Activated naive CD4-positive, alpha-beta T cell treated with anti-CD3 and anti-CD28 coated beads for 36 hours (primary cell): ENCODE measurements at places on chromosomes 13 and 19.

DNA sequence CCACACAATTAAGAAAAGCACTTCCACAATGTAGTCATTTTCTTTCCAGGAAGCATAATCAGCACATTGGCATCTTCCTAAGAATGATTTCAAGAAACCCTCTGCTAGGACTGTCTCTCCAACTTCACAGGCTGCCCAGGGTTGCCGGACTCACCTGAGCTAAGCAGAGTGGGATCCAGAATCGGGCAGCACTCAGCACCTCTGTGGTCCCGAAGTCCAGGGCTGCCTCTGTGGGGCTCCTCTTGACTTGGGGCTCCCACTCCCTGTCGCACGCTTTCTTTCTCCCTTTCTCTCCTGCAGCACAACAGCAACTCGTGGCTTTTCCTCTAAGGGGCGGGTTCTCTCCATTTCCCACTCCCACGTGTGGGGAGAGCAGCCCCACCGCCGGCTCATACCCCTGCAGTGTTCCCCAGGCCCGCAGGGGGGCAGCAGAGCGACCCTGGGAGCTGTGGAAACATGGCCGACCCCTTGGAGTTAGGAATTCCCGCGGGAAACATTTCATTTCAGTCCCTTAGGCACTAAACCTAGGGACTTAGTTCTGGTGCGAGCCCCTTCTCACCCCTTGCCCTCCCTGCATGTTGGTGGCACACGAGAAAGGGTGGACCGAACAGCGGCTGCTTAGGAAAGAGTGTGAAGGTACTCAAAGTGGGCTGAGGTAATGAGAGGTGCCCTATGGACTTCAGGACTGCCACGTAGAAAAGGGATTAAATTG is at the start of gene TMEM272:
Gene TMEM272, minus strand, starts transcription at position 316 of the 712 bp plus-strand sequence. CDS start 6,647 bp downstream, outside the sequence.
- peak; percentile 63 for DNase-seq

- no peak for DNase-seq
Measured at GRCh38 chr13:51819544-51819943, 15.6 kb upstream of the DHRS12 start.

- peak; percentile 74 for DNase-seq
Measured at GRCh38 chr19:10421240-10422045, 1.1 kb downstream of the PDE4A start.

DNA sequence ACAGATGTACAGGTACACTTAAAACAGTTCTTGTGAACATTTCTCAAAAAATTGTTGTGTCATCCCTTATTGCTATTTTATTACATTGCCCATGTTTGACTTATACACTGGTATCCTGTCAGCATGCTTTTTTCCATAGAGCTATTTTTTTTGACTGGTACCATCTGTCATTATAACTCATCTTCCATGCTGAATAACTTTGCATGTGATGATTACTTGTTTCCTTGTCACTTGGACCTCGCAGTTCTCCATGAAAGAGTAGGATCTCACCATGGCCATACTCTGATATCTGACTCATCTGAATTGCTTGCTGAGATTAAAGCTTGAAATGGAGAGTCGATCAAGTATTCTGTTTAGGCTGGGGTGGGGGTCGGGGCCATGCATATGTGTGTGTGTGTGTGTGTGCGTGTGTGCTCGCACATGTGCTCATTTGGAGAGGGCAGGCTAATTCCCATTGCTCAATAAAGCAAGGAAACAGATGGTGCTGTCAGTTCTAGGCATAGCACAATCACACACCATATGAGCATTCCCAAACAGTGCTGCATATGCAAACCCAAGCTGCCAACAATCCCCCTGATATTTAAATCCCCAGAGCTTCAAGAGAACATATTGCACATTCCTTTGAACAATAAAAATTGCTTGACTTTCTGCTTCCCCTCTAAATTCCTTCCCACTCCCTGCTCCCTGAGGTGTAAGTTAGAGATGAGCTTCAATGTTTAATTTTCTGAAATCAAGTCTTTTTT is 62.9 kb downstream of the NHLRC3 start:
- DNase-seq, result no peak

DNA sequence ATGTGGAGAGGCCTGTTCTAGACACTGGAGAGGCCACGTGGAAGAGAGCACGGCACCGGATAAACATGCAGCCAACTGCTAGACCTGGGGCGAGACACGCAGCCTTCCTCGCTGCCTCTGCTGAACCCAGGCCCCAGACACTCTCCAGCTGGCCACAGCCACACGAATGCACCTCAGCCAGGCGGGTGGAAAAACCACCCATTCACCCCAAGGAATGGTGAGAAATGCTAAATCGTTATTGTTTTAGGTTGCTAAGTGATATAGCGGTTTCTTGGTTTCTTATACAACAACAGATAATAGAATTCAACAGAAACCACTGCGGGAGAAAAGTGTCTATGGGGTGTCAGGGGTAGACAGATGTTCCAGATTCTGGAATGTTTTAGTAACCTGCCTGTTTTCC is 52.5 kb downstream of the STK24 start:
- no peak for DNase-seq

DNA sequence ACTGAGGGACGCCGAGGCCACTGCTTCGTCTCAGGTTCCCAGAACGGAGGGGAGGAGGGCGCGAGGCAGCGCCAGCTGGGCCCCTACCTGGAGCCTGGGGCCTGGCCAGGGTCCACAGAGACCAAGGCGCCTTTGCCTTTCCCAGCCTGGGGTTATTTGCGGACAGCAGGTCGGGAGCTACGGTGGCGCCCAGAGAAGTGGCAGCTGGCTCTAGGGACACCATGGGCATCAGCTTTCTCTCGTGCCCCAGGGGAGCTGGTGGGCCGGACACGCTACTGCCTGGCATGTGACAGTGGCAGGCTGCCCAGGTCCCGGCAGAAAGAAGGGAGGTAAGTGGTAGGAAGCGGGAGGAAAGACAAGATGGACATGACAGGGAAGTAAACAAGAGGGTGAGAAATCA is 19.0 kb downstream of the AKT2 start:
- DNase-seq, result no peak

- DNase-seq, result no peak
Measured at GRCh38 chr13:49977992-49978391, 18.9 kb upstream of the TRIM13 start.

GRCh38 chr19:29841559-29842367 is 30.0 kb downstream of the CCNE1 start:
- DNase-seq, result no peak

- no peak for DNase-seq
Measured at GRCh38 chr13:56700324-56700723, 440.4 kb upstream of the PRR20A start.

DNA sequence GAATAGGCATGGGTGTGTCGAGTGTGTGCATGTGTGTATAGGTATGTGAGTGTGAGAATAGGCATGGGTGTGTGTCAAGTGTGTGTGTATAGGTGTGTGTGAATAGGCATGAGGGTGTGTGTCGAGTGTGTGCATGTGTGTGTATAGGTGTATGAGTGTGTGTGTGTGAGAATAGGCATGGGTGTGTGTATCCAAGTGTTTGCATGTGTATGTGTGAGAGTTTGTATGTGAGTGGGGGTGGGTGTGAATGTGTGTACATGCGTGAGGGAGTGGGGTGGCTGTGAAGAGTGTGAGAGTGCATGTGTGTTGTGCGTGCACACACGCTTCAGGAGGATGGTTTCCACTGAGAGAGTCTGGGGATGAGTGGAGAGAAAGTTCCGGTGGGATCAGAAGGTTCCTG is 13.5 kb downstream of the EVI5L start:
- DNase-seq, result no peak

DNA sequence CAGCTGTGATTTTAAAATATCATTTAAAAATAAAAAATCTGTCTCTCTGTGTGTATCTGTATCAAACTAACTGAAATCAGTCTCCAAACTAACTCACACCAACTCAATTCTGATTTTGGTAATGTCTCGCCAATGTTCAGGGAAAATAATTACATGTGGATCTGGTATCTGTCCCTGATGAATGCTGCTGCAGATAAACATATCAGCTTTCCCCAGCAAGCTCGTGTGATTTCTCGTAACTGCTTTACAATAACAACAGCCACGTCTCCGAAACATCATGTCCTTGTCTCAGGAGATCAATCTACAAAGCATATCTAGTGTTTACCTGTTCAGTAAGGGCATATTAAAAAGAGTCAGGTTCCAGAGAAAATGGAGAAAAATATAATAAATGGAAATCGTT is 129.0 kb downstream of the IRS2 start:
- DNase-seq, result no peak

- no peak for DNase-seq
Measured at GRCh38 chr19:53980539-53981375, 10.7 kb upstream of the CACNG6 start.

GRCh38 chr13:112874751-112875300 is 94.2 kb upstream of the MCF2L start:
- DNase-seq, result peak; percentile 2

DNA sequence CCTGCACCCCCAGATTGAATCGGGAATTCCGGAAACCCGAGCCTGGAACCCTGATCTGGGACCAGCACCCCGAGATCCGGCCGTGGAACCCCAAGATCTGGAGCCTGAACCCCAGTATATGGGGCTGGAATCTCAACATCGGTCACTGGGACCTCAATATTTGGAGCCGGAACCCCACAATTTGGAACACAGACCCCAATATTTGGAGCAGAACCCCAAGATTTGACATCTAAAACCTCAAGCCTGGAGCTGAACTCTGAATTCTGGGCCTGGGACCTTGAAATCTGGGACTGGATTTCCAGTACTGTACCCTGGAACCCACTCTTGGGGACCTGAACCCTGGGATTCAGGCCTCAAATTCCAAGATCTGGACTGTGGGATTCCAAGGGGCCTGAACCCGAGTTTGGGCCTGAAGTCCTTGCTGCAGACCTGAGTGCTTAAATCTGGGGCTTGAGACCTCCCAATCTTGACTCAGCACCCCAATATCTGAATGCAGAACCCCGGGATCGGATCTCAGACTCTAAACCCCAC is 629 bp downstream of the LRFN3 start:
- DNase-seq, result no peak

DNA sequence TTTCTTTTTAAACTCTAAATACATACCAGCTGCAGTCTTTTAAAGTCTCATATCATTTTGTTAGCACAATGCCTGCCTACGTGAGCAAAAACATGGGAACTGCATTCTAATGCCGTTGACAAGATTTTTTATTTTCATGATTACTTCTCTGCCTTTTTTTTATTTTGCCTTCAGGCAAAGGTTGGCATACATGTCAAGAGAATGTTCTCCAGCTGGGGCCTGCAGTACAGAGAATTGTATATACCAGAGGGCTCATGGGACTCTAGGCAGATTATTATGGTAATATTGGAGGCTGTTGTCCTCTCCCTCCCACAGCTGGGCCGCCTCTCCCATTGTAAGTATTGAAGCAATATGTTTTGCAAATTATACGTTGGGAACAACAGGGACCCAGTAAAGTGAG is 53.9 kb upstream of the OBI1 start:
- no peak for DNase-seq

DNA sequence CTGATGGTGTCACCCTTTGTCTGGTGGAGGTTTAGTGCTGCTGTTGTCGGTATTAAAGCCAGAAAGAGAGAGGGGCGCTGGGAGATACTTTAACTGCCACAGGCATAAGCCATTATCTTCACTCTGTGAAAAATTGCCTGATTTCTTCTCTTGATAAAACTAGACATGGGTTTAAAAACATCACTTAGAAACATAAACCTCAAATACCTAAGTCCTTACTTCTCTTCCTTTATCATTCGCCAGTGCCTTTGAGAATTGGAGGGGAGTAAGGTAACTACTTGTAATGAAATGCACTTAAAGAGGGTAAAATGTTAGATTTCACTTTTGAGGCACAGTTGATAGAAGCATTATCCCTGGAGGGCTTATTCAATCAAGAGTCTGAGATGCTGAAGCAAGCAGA is 434.5 kb downstream of the OLFM4 start:
- DNase-seq, result no peak

DNA sequence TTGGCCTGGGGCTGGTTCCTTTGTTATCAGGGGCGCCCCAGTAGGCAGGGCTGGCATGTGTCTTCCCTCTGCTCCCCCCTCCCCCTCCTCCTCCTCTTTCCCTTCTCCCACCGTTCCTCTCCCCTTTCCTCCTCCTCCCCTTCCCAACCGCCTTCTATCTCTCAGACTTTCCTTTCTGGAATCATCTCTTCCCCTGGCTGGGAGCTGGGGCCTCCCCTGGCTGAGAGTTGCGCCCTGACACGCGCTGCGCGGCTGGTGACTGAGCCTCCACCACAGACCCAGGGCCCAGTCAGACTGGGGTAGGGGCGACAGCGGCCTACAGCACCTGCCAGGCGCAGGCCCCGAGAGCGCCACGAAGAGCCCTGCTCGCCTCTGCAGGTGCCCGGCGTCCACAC is 2.8 kb downstream of the PNMA8B start:
- peak; percentile 41 for DNase-seq

DNA sequence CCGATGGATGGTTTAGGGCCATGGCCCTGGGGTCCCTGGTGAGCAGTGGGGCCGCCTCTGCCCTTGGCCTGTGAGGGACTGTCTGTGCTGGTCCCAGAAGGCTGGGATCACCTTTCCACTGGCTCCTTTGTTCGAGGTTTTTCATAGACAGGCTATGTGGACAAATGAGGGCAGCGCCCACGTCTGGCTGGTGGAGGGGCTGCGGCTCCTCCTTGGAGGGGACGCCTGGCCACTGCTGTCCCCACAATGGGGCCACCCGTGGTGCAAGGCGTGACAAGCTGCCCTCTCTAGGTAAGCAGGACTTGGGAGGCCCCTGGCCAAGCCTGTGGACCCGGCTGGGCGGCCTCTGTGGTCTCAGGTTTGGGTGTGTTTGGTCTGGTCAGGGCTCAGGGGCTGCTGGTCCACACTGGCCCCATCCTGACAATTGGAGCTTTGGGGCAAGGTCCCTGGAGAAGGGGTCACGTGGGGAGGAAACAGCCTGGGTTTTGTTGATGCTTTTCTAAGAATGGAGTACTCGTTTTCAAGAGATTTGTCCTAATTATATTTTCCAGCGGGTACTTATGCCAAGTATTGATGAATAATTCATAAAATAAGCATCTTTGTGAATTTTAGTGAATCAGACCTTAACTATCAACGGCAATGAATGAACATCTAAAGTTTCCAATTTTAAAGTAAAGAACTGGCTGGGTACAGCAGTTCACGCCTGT is 33.3 kb downstream of the MCF2L start:
- DNase-seq, result no peak

GRCh38 chr13:22111152-22111783 is 440.4 kb downstream of the FGF9 start:
- no peak for DNase-seq

DNA sequence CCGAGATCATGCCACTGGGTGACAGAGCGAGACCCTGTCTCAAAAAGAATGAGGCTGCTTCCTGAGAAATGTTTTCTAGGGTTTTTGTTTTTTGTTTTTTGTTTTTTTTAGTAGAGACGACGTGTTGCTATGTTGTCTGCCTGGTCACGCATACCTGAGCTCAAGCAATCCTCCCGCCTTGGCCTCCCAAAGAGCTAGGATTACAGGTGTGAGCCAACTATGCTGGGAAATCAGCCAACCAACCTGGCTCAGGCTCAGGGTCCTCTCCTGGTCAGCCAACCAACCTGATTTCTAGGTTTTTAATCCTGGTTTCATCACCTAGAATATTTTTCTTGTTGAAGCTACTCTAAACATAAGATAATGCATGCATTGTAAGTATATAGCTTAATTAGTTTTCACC is 7.8 kb downstream of the DHX34 start:
- DNase-seq, result no peak
